CD14-positive monocyte (primary cell): ENCODE measurements at places on chromosomes 1 and 21.

DNA sequence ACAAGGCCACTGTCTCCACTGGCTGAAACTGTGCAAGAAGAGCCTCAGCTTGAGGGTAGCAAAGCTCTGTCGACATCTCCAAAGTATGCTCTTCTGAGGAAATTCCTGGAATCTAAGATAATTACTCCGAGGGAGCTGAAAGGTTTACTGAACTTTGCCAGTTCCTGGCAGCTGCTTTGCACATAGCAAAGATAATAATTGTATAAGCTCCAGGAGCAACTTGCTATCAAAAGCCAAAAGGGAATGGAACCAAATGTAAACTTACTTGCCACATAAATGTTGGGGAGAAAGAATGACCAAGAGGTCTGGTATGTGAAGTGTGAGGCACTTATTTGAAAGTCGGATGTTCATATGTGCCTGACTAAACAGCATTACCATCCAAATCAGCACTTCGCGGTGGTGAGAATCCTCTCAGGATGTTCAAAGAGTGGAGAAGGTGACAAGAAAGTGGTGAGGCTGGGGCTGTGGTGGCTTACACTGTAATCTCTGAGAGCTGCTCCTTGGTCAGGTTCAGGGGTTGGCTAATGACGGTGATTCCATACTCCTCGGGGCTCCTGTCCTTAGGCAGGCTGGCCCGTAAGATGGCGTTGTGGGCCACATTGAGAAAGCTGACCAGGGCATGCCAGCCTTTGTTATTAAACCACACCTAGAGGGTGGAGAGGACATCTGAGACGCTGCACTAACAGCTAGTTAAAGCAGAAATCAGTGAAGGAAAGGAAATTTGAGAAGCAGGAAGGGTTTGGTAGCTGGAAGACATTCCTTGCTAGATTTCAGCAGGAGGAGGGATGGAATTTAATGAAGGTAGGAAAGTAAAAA, 100.0 kb downstream of the ABCA4 start:
- DNase-seq = no peak

DNA sequence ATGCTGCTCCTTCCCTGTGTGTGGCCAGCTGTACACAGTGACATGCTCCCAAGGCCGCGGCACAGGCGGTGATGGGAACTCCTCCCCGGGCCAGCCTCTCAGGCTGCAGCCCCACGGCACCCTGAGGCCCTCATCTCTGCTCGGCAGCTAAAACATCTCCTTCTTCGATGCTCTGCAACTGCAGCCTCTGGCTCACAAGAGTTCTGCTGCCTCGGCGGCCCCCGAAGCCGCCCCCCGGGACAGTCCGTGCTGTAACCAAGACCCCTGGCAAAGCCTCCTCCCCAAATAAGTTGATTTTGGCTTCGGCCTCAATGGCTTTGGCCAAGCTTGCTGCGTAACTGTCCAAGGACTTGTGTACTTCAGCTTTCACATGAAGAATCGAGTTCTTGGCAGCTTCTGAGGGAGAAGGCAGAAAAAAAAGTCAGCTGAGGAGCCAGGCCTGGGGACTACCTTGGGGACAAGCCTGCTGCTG, 51.3 kb downstream of the GPR161 start:
- no peak for DNase-seq

DNA sequence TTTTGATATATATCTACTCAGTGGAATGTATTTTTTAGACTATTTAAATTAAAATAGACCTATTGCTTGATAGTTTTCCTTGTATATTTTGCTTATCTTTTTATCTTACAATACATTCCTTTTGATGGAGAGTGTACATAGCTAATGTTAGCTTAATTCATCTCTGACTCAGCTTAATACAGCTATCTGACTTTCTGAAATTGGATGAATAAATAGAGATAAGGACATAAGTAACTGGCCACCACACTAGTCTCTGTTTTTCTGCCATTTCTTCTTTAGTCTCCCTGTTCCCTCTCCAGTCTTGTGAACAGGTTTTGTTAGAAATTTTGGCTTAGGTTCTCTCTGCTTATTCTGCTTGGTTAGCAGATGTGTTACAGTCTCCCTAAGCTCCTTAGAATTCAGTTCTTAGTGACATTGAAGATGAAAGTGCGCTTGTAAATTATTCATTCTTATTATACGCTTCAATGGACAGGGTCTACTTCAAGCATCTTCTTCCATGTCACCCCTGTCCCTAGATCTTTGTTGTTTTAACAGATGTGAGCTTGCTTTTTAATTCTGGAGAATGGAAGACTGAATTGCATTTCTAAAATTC, 59.6 kb downstream of the XPR1 start:
- no peak for DNase-seq

DNA sequence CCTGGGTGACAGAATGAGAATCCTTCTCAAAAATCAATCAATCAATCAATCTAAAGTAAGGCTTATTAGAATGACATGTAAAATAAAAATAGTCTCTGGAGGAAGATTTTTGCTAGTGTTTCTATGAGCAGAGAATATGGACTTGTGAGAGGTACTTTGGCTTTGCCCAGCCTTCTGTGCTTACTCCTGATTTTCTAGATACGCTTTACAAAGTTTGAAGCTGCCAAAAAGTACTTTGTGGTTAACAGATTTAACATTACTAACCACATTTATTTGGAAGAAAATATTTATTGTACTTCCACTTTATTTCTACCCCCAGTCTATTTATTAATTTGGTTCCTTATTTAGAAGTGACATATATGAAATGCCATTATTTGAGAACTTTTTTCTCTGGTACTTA, 41.0 kb downstream of the CEP350 start:
- no peak for DNase-seq

DNA sequence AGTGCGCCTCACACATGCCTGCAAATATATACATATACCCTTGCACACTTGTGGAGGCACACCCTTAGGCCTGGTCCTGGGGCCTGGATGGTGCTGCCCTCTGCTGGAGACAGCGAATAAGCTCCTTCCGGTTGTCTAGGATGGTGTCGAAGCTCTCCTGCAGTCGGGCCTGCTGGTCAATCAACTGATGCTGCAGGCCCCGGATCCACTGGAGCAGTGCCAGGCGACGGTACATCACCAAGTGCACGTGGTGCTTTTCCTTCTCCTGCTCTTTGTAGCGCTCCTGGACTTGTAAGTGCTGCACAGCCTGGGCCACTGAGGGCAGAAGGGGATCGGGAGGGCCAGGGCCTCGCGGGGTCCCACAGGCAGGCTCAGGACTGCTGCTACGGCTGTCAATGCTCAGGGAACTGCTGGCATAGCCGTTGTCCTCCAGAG, 3.1 kb downstream of the C1orf216 start:
- DNase-seq = peak; percentile 63
